GM19239 (cell line): ENCODE measurements at places on chromosomes 11 and 22.

- DNase-seq, result no peak
Observed at GRCh38 chr11:62138630-62139425, 15.0 kb downstream of the INCENP start.

GRCh38 chr11:11378184-11378940 is 25.3 kb upstream of the CSNK2A3 start:
- DNase-seq, result no peak

GRCh38 chr22:43858156-43858895 is 4.0 kb downstream of the SULT4A1 start:
- no peak for DNase-seq

GRCh38 chr11:93623179-93623578 is 38.3 kb upstream of the CEP295 start:
- DNase-seq, result peak; percentile 17

GRCh38 chr11:18789942-18790341 is 1.7 kb downstream of the PTPN5 start:
- DNase-seq, result no peak

GRCh38 chr11:77152846-77153245 is 24.8 kb downstream of the MYO7A start:
- DNase-seq, result no peak

- DNase-seq, result no peak
Observed at GRCh38 chr11:88414385-88414861, 76.9 kb upstream of the CTSC start.

GRCh38 chr22:22219140-22219996 is 25.2 kb upstream of the VPREB1 start:
- no peak for DNase-seq

DNA sequence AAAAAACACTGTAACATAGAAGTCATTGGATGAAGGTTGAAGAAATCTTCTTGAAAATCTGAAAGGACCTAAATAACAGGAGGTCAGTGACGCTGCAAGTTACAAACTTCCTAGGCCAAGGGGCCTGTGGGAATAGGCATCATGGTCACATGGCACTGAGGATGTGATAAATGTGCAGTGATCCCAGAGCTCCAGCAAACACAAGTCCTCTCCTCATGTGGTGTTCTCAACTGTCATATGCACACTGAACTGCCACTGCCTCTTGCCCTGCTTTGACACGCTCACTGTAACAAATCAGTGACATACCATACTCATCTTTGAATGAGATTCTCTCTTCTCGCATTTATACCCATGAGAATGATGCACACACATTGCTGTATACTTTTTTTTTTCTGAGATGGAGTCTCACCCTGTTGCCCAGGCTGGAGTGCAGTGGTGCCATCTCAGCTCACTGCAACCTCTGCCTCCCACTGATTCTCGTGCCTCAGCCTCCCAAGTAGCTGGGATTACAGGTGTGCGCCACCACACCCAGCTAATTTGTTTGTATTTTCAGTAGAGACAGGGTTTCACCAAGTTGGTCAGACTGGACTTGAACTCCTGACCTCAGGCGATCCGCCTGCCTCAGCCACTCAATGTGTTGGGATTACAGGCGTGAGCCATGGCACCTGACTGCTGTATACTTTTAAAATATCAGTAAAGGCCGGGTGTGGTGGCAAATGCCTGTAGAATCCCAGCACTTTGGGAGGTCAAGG is 65.1 kb upstream of the YPEL1 start:
- no peak for DNase-seq

GRCh38 chr11:2316169-2316962 is 14.6 kb downstream of the TSPAN32 start:
- DNase-seq, result no peak

GRCh38 chr11:129719037-129719436 is 96.6 kb upstream of the TMEM45B start:
- no peak for DNase-seq

- no peak for DNase-seq
Observed at GRCh38 chr22:38309614-38310517, 7.4 kb downstream of the CSNK1E start.

- DNase-seq, result no peak
Observed at GRCh38 chr11:10990160-10990559, 132.3 kb upstream of the ZBED5 start.

GRCh38 chr11:102522312-102523188 is 8.0 kb downstream of the MMP7 start:
- DNase-seq, result no peak

DNA sequence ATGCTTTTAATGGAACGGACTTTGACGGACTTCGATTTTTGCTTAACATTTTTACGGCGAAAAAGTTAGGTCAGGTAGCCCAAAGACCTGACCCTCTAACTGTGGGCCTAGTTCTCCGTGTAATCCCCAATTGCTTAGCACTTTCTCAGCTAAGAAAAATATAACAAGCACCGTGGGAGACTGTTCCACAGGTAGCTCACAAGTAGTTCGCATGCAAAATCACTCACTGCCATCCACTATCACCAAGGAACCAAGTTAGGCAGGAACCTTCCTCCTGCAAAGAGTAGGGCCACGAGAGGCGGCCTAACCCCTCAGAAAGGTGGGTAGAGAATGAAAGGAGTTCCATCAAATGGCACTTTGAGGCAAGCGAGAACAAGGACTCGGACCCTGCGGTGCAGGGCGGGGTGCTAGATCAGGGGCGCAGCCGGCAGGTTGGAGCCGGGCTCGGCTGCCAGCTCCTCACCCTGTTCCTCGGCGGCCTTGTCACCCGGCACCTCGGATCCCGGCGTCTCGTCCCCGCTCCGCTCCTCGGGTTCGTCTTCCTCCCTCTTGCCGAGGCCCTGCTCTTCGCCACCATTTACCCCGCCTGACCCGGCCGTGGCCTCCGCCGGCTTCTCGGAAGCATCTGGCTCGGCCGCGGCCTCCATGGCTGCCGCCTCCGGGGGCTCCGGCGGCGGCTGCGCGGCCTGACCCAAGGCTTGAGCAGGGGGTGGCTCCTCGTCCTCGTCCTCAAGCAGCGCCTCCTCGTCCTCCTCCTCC is 922 bp downstream of the HNRNPUL2 start:
- DNase-seq, result no peak

DNA sequence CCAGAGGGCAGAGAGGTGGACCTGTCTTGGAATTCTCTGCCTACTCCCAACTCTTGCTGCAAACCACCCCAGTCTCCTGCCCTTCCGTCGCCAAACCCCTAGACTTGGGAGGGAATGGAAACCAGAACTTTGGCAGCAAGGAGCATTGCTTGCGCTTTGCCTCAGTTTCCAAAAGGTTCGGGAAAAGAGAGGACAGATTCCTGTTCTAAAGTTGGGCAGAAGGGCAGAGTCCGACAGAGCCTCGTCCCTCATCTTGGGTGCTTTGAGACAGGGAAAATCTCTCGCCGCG is 396 bp upstream of the ROBO3 start:
- DNase-seq, result no peak

DNA sequence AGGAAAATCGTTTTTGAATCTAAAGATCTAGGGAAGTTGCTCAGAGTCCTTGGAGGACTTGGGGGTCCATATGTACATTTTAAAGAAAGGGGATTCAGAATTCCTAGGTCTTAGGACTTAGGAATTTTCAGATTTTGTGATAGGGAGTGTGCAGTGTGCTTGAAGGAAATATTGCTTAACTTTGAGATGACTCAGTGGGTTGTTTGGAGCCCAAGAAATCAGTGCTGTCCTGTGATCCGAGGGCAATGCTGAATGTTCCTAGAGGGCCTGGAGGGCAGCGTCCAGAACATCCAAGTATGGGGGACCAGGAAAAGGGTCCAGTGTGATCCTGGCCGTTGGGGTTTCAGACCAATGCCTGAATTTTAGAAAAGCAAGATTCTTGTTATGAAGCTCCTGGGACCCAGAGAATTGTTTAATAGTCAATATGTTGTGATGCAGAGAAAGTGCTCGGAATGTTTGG is 3.1 kb upstream of the IGF2 start:
- no peak for DNase-seq

GRCh38 chr22:25068707-25069106 is 116.2 kb downstream of the KIAA1671 start:
- DNase-seq, result no peak

- no peak for DNase-seq
Observed at GRCh38 chr11:85673393-85673792, 8.5 kb upstream of the CREBZF start.

GRCh38 chr11:95241681-95242081 is 10.7 kb upstream of the SESN3 start:
- no peak for DNase-seq

DNA sequence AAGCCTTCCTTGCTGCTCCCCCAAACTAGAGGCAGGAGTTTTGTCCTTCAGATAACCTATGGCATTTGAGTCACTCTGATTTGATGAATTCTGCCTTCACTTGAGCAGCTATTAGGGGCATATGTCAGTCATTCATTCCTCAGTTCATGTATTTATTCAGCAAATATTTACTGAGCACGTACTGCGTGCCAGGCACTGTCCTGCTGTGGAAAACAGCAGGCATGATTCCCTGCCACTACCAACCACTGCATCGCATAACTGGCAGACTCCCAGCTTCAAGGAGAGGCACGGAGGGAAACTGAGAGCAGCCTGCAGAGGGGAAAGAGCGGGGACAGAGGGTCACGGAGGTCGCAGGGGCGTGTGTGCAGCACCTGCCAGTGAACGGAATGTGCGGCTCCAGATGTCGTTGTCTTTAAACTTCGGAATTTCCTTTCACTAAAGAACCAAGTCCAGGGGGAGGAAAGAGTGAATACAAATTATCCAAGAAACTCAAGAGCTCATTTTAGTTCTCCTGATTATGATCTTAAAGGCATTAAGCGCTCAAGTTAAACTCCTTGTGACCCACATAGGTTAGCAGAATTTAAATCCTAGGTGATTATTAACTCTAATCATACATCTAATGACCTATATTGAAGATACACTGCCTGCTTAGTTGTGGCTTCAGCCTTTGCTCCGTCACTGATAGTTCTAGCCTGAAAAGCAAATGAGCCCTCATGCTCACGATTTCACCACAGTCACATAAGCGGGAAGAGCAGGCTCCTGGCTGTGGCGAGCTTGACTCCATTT is 12.6 kb downstream of the PPARA start:
- no peak for DNase-seq

DNA sequence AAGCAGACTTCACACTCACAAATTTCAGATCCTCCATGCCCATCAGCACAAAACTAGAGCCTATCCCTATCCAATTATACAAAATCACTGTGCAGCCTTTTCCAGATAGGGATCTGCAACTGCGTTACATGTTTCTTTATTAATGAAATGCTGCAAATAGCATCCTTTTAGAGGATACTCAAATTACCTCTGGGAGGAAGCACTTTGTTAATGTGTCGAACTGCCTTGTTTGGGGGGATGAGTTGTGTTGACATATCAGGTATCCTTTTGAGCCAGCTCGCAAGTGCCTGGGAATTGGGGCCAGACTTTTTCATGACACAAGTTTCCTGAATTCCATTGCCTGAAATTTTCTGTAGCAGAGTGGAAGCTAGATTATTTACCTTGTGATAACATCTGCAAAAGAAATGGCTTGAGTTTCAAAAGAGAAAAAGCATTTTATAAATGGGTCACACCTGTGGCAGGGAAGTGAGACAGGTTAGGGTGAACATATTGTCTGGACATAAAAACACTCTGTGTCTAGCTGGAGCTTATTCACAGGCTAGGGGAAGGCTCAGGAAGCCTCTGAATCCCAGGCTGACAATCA is 299.1 kb upstream of the MTNR1B start:
- DNase-seq, result no peak
